ENCODE measurements at places on chromosomes 3 and 15. TPM values are rescaled to one million over a fixed set of nuclear protein-coding genes. Genes with fewer than 3 reads are reported as not detected.

The ZIC4 gene
- not detected for total RNA-seq

The GOLIM4 gene
- 3.2 TPM for total RNA-seq

GRCh38 chr3:182792901-182793662 is at the start of gene ATP11B:
Gene ATP11B, plus strand, starts transcription at chr3:182793504. Its CDS starts 256 bp downstream, at chr3:182793760.
- peak; percentile 85 for DNase-seq

DNA sequence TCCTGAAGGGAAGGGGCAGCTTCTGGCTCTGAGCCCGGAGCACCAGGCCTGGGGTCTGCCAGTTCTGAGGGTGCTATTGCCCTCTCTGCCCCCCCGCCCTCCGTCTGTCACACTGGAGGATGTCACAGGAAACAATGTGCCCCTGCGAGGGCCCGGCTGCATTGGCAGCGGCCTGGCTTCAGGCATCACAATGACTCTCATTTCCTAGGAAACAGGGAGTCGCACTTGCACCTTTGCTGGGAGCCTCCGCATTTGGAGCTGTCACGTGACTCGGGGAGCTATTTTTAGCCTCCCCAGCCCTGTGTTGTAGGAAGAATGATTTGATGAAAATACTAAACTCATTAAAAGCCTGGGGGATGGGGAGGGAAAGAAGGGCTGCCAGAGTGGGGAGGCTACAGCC is 518.9 kb downstream of the SHQ1 start:
- no peak for DNase-seq
